ENCODE measurements at places on chromosomes 12 and 14.

- no peak for DNase-seq
Measured at GRCh38 chr12:57215668-57216013, 953 bp upstream of the NXPH4 start.

DNA sequence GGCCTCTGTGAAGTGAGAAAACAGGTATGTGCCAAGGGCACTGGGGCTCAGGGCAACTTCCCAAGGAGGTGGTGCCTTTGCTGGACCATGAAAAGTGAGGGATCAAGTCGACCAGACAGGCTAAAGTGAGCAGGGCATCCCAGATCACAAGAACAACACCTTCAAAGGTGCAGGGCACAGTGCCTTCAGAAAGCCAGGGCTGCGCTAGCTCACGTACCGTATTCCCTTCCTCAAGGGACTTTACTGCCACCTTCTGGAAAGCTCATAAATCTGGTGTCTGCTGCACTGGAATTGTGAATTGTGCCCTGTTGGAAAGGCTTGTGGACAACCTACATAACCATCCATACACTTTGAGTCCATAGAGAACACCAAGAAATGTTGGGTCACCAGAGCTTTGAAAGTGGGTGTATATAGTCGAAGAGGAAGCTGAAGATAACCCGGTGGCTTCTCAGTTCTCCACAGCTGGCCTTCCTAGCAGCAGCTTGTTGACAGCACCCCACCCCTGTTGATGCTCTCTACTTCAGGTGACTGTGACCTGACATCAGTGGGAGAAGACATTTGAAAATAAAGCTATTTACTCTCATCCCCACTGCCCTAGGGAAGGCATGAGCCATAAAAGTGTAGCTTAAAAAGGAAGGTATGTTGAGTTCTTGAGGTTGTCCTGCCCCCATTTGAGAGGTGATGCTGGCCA is 24.5 kb downstream of the FIGNL2 start:
- no peak for DNase-seq

DNA sequence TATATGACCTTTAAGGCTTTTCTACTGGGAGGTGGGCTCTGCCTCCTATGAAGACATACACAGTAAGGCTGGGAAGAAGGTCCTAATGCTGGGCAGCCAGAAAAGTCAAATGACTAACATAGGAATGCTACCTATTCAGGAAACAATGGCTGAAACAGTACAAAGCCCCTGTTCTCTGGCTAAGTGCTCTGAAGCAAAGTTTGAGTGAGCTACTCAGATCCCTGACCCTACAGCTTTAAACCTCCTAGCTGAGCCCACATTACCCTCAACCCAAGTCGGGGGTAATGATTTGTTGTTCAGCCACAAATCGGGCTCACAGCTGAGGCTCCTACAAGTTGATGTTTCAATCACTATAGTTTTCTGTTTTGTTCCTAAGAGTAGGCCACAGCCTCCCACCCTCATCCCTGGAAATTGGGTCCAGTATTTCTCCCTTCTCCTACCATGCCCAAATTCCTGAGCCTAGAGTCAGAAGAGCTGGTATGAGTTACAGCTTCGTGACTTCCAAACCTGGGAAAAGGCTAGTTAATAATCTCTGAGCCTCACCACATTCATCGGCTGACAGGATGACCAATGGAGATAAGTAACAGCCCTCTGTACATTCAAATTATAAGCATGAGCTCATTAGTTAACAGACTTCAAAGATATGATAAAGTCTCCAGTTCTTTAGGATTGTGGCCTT is 46.5 kb downstream of the BTBD7 start:
- no peak for DNase-seq

DNA sequence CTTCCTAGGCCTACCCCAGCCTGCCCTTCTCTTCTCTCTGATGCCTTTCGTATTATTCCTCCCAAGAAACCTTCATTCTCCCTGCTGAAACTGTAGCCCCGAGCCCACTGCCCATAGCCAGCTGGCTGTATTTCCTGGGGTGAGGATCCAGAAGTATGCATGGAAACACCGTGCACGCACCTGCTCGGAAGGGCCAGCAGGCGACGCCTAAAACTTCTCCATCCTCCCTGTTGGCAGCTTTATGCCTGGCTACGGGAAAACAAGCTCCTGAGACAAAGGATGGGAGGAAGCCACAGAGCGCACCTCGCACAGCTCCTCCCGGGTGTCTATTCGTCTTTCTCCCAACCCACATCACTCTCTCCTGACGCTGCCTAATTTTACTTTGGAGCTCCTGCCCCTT is 69.0 kb upstream of the CAPRIN2 start:
- DNase-seq: no peak

GRCh38 chr14:104536942-104537612 is 42.5 kb upstream of the C14orf180 start:
- DNase-seq: no peak

GRCh38 chr12:99752740-99753139 is 105.2 kb downstream of the GARIN6 start:
- DNase-seq: no peak

DNA sequence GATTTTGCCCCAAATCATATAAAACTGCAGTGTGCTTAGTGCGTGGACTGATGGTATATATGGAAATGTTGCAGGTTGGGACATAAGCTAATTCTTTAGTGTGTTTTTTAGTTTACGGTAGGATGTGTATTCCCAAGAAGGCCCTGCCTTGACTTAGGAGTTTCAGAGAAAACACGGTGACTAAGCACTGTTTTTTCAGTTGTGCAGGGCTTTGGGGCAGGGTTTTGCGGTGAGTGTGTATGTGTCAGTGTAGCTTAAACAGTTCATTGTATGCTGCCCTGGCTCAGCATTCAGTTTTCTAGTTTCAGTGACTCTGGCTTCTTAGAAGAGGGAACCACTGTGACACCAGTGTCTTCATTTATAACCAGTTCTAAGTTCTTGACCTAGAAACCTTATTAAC is 101.2 kb downstream of the AKAP6 start:
- DNase-seq: no peak

- DNase-seq: no peak
Measured at GRCh38 chr14:89618330-89618708, 201.3 kb upstream of the FOXN3 start.

- no peak for DNase-seq
Measured at GRCh38 chr14:76599559-76600287, 161.5 kb upstream of the VASH1 start.

DNA sequence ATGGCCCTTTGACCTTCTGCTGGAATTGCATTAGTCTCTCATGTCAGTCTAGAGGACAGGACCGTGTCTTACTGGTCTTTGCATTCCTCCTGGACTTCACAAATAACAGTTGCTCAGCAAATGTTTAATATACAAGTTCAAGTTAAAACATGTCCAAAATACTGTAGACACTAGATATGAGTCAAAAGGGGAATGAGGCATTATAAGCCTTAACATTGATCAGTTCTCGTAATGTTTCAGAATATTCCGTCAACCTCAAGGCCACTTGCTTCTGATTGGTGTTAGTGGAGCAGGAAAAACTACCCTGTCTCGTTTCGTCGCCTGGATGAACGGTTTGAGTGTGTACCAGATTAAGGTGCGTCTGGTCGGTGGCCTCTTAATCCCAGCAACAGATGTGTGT is 59.9 kb downstream of the HSP90AA1 start:
- no peak for DNase-seq

GRCh38 chr12:116262741-116263140 is 14.8 kb downstream of the MED13L start:
- no peak for DNase-seq

- no peak for DNase-seq
Measured at GRCh38 chr14:104366931-104367865, 212.4 kb upstream of the C14orf180 start.

Data from RWPE2 (cell line).